ENCODE measurements at places on chromosomes 12 and 14. TPM values are rescaled to one million over a fixed set of nuclear protein-coding genes. Genes with fewer than 3 reads are reported as not detected.

DNA sequence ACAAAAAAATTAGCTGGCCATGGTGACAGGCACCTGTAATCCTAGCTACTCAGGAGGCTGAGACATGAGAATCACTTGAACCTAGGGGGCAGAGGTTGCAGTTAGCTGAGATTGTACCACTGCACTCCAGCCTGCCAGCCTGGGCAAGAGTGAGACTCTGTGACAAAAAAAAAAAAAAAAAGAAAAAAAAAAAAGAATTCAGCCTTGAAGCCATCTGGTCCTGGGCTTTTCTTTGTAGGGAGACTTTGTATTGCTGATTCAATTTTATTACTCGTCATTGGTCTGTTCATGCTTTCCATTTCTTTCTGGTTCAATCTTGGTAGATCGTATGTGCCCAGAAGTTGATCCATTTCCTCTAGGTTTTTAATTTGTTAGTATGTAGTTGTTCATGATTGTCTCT, 243.1 kb downstream of the RAD51B start:
- no peaks in the 10 kb centered on the region for H3K4me1 ChIP-seq
- H3K27ac ChIP-seq, result no peak overlapping the region
- DNase-seq, result no peak
- no peaks in the 10 kb centered on the region for H3K36me3 ChIP-seq
- H3K4me3 ChIP-seq, result no peak overlapping the region

DNA sequence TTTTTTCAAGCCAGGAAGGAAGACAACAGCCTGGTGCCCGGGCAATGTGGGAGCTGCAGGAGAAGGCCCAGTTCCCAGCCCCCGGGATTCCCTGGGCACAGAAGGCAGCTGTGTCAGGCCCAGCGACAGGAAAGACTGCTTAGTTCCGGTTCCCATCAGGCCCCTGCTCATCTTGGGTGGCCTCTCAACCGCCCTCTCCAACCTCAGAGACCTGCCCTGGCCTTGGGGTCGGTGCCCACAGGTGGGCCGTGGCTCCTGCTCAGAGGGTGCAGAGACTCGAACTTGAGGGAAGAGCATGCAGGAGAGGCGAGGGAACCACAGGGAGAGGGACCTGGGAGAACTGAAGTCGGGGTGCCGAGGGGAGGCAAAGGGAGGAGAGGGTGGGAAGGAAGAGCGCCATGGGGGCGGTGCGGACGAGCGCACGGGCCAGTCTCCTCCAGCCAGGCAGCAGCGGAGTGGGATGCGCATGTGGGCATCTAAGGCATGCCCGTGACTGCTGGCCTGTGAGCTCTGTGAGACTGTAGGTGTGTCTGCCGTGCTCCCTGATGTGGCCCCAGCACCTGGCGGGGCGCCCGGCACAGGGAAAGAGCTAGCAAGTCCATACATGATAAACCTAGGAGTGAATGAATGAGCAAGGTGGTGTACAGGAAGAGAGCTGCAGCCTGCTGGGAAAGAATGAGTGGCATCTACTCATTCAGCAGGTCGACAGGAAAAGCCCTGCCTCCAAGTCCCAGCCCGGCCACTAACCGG, 42.7 kb downstream of the SSH1 start:
- peaks cover 55% of the 10 kb centered on the region for H3K36me3 ChIP-seq
- no peak overlapping the region for H3K27ac ChIP-seq
- no peak for DNase-seq
- H3K4me3 ChIP-seq, result no peak overlapping the region
- H3K27me3 ChIP-seq, result no peaks in the 10 kb centered on the region

The NANOG gene
- total RNA-seq, result not detected

The DTX1 gene
- 0.14 TPM for total RNA-seq

The TAS2R9 gene
- total RNA-seq, result not detected

DNA sequence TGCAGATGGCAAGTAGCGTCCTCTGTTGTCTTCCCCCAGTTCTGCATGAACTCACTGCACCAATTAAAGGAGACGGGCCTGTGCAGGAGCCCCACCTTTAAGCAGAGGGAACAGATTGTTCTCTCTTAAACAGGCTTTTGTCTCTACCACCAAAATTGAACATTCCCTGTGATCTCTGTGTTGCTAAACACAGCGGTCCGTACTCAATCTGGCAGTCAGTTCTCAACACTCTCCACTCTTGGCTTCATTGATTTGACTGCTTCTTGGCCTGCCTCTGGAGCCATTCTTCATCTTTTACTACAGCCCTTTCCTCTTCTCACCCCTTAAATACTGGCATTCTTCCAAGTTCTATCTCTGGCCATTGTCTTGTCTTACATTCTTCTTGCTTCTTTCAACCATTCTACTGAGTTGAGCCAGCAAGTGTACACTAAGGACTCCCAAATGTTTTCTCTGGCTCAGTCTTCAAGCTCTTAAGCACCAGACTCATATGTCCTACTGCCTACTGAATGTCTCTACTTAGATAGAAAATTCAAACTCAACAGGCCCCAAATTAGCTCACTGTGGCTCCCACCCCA, 8.0 kb upstream of the NT5DC3 start:
- no peaks in the 10 kb centered on the region for H3K36me3 ChIP-seq
- peaks cover 7% of the 10 kb centered on the region for H3K27me3 ChIP-seq
- no peak for DNase-seq
- H3K4me3 ChIP-seq, result no peak overlapping the region
- no peak overlapping the region for H3K27ac ChIP-seq

DNA sequence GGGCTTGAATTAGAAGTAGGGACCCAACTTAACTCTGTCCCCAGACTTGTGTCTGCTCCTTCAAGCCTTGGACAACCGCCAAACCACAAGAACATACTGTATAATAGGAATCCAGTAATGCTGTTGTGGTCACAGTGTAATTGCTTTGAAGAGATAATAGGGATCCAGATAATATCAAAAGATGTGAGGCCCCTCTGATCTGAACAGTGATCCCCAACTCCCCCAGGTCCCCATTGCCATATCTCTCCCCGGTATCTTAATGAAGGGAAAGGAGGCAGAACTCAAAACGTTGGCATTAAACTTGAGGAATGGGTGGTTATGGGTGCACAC, 8.5 kb upstream of the PLEKHH1 start:
- peaks cover 27% of the 10 kb centered on the region for H3K27me3 ChIP-seq
- no peak overlapping the region for H3K4me3 ChIP-seq
- H3K36me3 ChIP-seq, result no peaks in the 10 kb centered on the region
- no peak for DNase-seq

The CDCA3 gene
- 44.3 TPM for total RNA-seq

- peak; percentile 93 for DNase-seq
- H3K4me1 ChIP-seq, result peaks cover 28% of the 10 kb centered on the region
- H3K27me3 ChIP-seq, result no peaks in the 10 kb centered on the region
- peak overlapping the region; percentile 96 for H3K27ac ChIP-seq
- no peak overlapping the region for H3K4me3 ChIP-seq
Observed at GRCh38 chr12:53561590-53561953, 54.3 kb upstream of the NPFF start.

DNA sequence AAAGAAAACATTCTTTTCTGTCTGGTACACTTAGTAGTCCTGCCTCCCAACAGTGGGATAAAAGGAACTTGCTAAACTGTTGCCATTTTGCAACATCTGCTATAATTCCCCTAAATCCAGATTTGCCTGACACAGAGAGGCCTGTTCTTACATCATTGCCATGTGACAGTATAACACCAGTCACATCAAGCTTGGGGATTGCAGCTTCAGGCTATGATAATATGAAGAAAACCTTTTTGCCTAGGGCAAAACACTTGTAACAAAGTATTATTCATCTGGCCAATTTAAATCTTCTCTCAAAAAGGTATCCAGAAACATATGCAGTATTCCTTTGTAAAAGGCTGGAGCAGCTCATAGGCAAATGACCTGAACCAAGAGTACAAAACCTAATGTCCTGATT, 80.9 kb upstream of the OTX2 start:
- no peak overlapping the region for H3K27ac ChIP-seq
- no peak overlapping the region for H3K4me3 ChIP-seq
- H3K27me3 ChIP-seq, result no peaks in the 10 kb centered on the region
- H3K4me1 ChIP-seq, result no peaks in the 10 kb centered on the region
- DNase-seq, result no peak

Data from endothelial cell of umbilical vein (primary cell).